ENCODE measurements at places on chromosomes 5 and 9.

DNA sequence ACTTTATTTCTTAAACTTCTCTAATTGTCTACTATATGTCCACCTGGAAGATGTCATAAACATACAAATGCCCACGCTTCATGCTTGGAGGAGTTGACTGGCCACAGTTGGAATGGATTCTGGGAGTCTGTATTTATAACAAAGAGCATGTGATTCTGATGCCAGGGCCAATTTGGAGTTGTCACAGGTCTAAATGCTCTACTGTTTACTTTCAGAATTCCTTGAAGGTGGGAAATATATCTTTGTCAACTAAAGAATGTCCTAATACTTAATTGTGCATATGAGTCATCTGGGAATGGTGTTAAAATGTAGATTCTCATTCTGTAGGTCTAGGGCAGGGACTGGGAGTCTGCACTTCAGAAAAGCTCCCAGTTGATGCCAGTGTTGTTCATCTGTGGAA lies 196.1 kb downstream of the ANXA1 start:
- no peak for DNase-seq

DNA sequence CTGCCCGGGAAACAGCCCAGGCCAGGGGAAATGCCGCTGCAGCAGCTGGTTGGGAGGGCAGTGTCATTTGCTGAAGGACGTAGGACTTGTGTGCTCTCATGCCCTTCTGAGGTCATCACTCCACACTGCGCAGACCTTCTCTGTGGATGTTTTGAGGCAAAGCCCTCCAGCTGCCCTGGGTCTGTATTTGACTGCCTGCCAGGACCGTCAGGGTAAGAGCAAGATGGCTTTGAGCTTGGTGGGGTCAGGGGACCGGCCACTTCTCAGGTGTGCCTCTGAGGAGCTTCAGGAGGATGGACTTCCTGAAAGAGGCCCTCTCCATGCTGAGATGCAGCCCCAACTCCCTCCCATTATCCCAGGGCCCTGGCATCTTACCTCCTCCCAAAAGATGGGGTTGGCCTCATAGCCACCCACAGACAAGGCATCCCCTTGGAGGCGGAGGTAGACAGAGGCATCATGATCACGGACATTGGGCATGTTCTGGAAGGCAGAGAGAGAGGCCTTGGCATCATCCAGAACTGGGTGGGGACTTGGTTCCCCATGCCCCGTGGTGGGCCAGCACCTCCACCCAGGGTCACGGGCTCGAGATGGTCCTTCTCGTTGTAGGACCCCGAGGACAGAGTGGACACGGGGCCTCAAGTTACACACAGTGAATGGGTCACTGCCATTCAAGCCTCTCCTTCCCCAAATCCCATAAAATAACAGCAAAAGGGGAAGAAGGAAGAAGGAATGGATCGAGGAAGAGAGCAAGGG lies 19.4 kb downstream of the SARDH start:
- DNase-seq: no peak

DNA sequence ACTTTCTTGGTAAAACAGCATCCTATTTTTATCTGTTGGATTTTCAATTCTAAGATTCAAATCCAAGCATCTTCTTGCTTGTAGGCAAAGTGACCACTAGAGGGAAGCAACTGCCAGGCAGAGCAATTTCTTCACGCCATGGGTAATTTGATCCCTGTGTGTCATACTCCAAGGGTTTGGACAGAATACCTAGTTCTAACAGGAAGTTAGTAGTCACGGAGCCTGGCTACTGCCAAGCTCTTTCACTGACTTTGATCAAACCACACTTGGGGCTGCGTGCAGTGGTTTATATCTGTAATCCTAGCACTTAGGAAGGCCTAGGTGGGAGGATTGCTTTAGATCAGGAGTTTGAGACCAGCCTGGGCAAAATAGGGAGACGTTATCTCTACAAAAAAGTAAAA lies 473.6 kb upstream of the TNC start:
- DNase-seq: no peak

DNA sequence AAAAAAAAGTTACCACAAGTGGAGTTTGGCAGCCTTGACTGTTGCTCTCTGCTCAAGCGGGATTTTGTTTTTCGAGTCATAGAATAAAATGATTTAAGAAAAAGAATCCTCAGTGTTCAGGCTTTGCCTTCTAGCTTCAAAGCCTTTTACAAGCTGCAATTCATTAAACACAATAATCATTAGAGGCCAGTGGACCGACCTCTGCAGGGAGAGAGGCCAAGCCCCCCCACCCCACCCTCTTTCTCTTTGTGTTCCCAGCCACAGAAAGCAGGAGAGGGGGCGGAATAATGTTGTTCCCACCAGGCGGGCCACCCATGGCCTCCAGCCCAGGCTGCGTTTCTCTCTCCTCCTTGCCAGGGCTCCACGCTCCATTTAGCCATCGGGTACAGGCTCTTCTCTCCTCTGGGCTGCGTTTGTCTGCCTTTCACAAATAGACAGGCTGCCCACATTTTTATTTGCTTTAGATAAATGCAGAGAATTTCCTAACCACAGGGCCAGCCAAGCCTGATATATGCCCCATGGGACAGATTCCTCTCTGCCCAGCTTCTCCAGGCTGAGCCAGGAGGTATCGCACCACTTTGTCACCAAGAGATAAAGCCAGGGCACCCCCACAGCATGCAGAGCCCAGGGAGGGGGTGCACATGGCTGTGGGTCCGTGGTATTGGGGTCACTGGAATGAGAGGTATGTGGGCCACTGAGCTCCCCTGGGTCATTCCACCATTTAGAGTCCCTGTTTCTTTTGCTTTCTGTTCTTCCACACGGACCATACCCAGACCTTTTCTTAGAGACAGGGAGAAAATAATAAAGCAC lies 318.8 kb downstream of the PIK3R1 start:
- DNase-seq: no peak

GRCh38 chr9:77495834-77496671 lies 152.1 kb downstream of the GNA14 start:
- no peak for DNase-seq

DNA sequence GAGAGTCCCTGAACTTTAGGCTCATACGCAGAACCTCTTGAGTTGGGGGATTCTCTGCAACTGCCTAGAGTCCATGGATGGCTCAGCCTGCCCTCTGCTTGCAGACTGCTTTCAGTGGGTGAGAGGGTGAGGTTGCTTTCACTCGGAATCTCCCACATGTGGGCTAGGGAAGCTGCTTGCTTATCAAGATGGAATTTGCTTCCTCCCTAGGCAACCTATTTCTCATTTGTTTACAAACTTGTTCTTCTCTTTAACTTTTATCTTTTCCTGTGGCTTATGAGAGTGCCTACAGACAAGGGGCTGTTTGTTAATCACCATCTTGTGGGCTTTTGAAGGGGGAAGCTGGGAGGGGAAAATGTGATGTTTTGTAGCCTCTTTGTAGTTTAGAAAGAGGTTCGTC lies 10.0 kb downstream of the TLE4 start:
- DNase-seq: no peak

DNA sequence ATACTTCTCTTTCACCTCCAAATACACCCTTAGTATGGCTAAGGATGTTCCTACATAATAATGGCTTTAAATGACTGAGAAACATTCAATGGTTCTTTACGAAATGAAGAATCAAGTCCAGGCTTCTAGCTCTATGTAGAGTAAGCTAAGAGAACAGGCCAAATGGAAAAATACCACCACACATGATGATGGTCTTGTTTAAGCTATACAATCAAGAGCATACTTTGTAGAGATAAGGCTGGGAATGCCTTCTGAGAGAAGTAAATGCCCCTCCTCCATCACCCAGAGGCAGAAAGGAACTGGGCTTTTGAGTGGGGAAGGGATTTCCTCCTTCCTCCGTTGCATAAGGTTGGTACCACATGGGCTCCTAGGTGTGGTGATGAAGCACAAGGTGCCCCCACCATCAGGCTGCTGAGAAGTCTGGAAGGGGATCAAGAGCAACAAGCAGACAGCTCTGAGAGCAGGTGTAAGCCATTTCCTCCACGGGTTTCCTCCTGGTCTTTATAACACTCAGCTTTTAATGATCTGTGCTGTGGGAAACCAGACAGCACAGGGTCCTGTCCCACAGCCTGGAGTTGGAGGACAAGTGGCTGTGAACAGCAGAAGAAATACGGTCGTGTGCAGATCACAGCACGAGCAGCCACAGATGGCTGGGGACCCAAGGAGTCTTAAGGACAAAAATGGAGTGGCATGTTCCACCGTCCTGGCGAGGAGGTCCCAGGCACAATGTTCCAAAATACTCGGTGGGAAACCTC lies 396.9 kb downstream of the CTNND2 start:
- DNase-seq: no peak

GRCh38 chr5:175457466-175457865 lies 13.5 kb upstream of the DRD1 start:
- DNase-seq: no peak

DNA sequence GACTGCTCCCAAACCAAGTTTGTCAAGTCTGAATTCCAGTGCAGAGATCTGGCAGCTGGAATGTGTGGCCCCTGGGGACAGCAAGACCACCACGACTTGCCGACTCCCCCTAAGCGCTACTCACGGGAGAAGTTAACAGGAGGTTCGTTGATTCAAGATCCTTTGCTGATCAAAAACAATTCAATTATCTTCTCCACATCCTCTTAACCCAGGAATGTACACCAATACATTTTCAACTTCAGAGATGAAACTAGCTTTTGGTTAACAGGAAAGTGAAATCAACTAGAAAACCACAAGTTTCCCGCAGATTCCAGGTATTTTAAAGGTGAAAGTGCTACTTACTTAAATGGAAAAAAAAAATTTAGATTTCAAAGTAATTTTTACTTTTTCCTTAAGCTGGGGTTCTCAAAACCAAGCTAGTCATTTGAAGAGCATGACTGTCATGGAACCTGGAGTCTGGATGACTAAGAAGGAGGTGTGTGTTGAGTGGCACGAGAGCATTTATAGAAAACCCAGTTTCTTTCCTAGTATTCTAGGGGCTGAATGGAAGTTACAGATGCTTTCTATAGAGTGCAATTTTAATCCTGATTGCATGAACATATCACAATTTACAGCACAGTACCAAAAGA lies 257.5 kb upstream of the PANK3 start:
- DNase-seq: no peak

GRCh38 chr5:145586661-145587307 lies 248.4 kb downstream of the PRELID2 start:
- DNase-seq: no peak

- no peak for DNase-seq
These were observed 39.0 kb upstream of the SLC12A7 start for GRCh38 chr5:1150866-1151265.

DNA sequence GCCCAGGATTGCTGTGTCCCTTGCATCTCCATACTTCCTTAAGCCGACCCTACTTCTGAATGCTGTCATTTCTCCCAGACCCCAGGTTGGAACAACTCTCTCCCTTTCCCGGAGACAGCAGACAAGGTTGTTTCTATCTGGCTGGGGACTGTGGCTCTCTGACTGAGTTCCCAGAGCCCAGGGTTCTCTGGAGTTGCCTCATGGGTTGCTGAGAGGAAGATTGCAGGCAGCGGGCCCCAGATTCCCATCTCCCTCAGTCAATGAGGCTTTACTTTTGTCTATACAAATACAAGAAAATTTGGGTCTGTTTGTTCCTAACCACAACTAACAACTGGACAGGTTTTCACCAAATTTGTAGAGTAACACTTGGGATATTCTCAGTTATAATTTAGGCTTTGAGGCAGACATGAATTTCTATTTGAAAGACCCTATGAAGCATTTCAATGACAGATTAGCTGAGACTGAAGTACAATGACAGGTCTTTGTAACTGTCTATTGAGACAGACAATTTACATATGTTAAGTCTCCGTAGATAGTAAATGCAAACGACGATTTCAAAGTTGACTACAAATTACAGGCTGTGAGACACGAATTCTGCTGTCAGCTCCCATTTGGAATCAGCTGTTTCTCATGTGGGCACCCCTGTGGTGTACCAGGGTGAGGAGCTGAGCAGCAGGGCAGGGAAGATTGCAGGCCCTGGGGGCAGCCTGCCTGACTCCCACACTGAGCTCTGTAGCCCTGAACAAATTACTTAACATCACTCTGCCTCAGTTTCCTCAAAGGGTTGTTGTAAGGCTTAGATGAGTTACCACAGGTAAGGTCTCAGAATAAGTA lies 107.5 kb downstream of the ATP10B start:
- DNase-seq: no peak

DNA sequence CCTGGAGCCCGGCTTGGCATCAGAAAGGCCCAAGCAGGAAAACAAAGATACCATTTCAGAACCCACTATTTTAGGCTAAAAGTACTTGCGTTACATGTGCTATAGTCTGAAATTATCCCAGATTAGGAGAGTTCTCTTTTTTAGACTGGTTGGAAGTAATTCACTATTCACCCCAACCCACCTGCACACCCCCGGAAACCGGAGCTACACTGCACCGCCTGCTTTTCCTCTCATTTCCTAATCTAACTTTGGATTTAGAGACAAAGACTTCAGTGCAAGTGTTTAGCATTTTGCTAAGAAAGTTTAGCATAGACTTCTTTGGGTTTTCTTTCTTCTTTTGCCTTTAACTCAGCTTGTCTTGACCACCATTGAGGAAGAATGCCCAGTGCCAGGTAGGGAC lies 79.2 kb downstream of the SECISBP2 start:
- no peak for DNase-seq

GRCh38 chr5:1728846-1729245 lies 70.8 kb downstream of the MRPL36 start:
- DNase-seq: no peak

- DNase-seq: no peak
These were observed 20.1 kb downstream of the SYK start for GRCh38 chr9:90821697-90822096.

DNA sequence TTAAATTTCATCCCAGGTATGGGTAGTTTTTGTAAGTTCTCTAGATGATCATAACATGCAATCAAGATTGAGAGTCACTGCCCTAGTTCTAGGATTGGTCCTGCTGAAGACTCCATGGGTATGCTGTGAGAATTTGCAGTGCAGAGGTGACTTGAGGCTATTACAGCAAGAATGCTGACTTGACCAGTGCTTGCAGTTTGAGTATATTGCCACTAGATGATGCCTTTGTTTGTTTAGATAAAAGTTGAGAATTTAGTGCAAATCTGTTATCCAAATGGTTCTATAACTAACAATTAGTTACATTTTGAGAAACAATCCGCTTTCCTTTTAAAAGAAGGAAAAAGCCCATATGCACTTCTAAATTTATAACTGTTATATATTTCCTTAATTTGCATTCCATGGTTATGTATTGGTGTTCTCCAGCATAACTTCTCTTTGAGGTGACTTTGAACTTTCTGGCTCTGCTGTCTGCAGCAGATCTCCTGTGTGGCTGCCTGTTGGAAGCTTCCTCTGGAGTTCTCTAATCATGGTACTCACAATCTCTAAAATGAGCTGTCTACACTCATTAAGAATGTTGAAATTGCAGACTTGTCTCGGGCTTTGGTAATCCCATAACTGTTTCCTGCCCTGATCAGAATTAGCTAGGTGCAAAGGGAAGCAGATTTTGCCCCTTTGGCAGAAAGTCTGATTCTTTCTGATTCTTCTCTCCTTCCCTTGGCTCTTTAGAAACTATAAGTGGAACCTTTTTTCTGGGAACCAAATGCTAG lies 24.9 kb downstream of the MELK start:
- no peak for DNase-seq

GRCh38 chr9:131447148-131447547 lies 53.3 kb downstream of the PRRC2B start:
- no peak for DNase-seq

- DNase-seq: no peak
These were observed 75.5 kb upstream of the ELL2 start for GRCh38 chr5:96037128-96037527.
